ENCODE measurements at places on chromosomes 1 and 21.

GRCh38 chr1:216604771-216605170, 118.5 kb downstream of the ESRRG start:
- no peak for DNase-seq

DNA sequence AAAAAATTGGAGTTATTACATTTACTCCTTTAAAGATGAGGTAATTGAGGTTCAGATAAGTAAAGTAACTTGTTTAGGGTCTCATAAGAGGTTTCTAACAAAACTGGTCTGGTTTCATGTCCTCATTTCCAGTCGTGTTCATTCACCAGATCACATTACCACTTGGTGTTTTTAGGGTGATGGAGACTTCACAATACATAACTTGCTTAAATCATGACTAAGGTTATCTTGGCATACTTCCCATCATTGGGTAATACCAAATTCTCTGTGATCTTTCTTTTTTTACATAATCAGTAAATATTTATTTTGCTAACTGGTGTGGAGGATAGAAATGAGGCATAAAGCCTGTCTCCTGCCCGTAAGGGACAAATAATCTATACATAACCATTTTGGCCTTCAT, 31.6 kb upstream of the RPTN start:
- DNase-seq = no peak

DNA sequence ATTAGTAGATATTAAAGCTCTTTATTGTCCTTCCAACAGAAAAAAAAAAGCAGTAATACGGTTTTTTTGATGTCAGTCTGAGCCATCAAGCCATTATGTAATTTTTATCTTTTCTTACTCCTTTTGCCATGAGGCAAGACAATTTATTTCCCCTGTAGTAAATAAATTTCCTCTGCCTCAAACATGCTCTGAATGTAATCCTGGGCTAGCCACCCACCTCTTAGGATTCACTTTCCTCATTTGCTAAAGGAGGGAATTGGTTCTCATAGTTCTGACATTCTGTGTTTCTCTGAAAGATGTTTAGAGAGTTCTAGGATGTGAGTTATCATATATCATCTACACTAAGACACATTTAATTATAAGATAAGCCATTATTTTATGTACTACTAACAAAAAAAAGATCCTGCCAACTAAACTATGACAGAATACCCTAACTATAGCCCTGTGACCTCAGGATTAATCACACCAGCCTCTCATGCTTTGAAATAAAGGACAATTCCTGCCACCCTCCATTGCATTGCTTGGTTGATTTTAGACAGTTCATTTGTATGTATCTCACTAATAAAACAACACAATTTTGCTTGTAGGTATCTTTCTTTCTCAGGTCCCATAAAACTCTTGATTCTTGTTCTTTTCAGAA, 34.0 kb upstream of the RAP1A start:
- DNase-seq = no peak

- DNase-seq = no peak
Measured at GRCh38 chr1:65581119-65581518, 160.7 kb downstream of the LEPR start.

DNA sequence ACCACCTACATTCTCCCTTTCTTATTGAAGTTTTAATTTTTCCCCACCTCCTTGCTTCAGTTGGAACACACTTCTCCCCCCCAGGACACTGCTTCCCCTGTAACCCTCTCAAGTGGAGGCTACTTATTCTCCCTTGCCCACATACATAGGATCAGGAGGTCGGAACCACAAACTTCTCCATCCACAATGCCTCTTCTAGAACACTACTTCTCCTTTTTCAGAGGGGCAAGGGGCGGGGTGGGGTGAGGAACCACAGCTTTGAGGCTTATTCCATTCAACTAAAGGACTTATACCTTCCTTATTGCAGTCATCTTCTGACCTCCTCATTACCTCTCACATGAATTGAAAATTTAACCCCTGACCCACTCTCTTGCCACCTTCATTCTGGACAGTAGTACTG, 81.3 kb downstream of the NEK7 start:
- DNase-seq = no peak

GRCh38 chr1:14791654-14792053, 193.2 kb downstream of the KAZN start:
- no peak for DNase-seq

DNA sequence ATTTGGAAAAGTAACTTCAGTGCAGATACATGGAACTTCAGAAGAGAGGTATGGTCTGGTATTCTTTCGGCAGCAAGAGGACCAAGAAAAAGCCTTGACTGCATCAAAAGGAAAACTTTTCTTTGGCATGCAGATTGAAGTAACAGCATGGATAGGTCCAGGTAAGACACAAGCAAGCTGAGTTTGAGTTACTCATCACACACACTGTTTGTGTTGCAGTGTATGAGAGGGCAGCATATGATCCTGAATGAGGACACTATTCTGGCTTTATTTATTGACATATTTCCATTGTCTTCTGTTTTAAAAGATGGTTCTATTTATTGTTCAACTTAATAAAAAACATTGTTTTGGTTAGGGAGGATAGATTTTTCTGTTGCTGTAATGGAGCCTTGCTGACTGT, 63.6 kb downstream of the SPEN start:
- no peak for DNase-seq

DNA sequence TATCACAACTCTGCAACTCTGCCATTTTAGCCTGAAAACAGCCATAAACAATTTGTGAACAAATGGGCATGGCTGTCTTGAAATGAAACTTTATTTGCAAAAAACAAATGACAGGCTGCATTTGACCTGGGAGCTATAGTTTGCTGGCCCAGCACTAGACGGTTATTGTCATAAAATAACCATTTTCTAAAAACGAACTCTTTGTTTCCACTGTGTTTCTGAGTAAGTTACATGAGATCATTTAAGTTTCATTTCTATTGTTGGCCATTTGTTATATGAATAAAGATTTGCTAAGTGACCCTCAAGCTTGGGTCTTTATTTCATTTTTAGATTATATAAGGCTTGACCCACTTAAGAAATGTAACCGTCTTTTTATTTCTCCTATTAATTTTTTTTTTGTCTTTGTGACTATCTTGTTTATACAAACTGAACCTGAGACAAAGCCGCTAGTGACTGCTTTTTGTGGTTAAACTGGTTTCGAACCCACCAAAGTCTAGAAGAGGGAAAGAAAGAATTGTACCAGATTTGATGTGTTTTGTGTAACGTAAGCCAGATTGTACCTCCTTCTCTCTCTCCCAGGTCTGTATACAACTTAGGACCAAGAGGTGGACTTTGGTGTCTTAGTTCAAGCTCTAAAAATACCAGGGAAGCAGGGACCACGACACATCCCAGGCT, 12.9 kb upstream of the KCNJ15 start:
- DNase-seq = peak; percentile 23

DNA sequence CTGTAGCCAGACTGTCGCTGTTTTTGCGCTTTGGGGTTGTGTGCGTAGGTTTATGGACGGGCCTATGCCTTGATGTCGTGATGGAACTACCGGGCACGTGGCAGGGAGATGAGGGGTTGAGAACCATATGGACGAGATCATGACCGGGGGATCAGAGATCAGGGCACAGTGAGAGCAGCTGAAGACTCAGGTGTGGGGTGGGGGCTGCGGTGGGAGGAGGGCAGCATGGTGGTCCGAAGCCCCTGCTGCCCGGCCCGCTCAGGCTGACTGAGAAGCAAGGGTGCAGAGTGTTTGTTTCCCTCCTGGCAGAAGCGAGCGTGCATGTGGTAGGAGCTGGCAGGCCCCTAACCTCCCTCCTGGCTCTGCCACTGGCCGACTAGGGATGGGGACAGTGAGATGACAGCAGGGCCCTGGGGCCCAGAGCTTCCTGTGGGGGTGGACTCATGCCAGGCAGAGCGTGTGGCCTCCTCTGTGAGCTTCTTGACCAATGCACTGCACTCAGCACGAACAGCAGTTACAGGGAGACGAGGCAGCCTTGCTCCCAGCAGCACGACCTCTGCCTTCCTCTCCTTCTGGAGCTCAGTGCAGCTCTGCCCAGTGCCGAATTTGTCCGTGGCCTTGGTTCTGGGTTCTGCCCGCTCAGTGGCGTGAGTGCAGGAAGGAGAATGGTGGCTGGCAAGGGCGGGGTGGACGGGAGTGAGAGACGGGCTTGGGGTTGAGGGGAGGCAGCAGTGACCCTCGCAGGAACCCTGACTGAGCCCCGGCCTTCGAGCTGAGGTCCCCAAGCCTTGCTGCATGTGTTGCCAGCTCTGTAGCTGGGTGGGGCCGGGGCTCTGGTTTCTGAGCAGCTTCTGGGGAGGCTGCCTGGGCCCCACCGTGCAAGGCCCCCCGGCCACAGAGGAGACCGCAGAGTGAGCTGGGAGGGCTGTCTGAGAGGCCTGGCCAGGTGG, 22.2 kb upstream of the LRRC3 start:
- no peak for DNase-seq

DNA sequence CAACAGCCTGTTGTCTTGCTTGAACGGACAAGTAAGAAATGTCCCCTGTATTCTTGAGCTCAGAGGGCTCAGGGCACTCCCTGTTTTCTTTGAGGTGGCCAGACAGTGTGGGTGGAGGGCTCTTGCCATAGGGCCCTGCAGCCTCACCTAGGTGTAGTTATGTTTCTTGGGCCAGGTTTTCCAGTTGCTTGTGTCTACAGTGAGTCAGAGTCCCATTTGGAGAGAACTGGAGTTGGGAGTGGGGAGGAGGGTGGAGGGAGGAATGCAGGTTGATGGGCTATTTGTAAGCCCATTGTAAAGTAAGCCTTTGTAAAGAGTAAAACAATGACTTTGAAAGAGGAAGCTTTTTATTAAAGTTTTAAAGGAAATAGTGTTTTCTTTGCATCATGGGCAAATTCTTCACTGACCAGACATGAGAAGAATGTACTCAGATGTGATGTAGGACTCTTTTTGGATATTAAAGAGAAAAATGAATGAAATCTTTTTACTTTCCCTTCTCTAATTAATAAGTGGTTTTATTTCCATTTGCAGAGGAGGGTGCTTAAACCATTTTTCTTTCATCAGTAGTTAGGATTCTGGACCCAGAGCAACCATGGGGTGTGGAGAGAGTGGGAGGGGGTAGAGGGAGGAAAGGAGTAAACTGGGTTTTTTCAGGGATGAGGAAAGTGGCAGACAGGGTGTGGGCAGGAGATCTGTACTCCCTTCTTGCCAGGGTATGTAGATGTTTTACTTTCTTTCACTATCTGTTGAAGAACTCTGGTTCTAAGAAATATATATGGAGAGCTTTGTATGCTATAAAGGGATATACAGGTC, 45.1 kb upstream of the MACF1 start:
- no peak for DNase-seq

DNA sequence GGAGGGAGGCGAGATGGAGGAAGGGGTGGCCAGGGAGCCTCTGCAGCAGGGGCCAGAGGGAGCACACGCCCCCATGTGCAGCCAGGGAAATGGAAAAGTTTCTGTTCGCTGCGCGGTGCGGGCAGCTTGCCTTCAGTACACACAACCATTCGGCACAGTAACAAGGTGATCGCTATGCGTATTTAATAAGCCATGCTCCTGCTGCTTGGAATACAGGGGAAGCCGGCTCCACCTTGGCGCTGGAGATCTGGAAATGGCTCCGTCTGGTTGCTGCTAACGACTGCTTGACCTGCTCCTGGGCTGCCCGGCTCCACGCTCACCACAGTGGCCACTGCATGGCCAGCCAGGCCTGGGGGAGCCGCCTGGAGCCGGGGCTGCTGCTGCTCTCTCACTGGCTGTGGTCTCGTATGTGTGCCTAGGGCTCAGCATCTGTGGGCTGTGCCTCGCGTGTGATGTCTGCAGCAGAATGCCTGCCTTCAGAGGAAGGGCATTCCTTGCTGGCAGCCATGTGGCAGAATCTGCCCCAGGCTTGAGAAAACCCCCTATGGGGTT, 86.4 kb upstream of the ACTL8 start:
- no peak for DNase-seq

GRCh38 chr1:54110996-54111395, 41.8 kb downstream of the CDCP2 start:
- DNase-seq = no peak
